ENCODE measurements at places on chromosomes 3 and 15.

DNA sequence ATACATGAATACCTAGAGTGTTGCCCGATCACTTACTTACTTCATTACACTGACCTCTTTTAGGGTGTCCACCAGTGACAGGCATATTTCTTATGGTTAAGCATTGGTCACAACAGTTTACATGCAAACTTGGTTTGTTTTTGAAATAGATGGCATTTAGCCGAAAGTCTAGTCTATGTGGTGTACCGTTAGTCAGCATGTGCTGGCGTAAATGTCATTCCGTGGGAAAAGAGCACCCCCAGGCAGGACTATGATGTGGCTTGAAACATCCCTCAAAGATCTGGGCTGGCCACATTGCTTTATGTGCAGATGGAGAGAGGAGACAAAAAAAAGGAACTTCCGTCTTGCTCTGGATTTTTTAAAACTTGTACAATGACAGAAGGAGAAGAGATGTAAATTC lies 357.0 kb upstream of the ICE2 start:
- DNase-seq, result no peak

DNA sequence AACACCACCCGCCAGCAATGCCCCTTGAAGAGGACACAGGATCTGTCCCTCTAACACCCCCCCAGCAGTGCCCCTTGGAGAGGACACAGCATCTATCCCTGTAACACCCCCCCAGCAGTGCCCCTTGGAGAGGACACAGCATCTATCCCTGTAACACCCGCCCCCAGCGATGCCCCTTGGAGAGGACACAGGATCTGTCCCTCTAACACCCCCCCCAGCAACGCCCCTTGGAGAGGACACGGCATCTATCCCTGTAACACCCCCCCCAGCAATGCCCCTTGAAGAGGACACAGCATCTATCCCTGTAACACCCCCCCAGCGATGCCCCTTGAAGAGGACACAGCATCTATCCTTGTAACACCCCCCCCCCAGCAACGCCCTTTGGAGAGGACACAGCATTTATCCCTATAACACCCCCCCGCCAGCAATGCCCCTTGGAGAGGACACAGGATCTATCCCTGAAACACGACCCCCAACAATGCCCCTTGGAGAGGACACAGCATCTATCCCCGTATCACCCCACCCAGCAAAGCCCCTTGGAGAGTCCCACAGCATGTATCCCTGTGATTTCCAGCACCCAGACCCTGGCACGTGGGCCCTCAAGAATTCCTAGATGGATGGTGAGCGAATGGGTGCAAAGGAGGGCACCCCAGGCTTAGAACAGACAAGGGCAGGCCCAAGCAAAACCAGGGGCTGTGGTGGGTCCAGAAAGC lies 26.9 kb downstream of the TNK2 start:
- no peak for DNase-seq

DNA sequence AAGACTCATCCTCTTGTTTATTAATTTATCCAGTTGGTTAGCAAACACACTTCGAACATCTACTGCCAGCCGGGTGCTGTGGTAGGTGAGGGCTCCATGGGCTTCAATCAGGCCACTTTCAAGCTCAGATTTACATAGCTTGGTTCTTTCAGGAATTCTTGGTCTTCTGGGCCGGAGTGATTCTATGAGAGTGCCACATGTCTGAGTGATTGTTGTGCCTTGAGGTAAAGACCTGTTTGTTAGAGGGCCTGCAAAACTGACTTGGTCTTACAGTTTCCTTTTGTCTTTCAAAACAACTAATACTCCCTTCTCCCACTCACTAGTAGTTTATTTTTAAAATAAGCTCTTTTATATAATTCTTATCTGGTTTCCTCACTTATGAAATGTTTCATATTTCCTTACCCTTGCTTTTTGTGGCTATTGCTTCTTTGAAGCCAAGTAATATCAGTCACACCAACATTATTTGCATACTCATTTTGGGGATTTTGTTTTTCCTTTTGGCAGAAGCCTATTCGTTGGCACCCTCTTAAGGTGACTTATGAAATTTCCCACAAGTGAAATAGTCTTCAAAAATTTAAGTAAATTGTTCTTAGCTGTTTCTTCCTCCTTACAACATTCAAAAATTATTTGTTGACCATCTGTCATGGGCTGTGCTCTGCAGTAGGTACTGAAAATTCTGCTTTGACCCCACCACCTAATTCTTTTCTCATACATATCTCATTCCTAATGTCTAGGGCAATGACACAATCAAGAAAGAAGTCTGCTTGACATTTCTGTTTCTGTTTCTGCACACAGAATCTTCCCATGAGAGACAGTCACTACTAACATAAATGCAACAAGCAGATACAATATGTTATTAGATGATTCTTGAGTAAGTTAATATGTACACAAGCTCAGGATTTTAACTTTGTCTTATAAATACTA lies 120.2 kb downstream of the LRRC28 start:
- no peak for DNase-seq

GRCh38 chr15:44064706-44065105 lies 130.4 kb downstream of the FRMD5 start:
- DNase-seq, result no peak

DNA sequence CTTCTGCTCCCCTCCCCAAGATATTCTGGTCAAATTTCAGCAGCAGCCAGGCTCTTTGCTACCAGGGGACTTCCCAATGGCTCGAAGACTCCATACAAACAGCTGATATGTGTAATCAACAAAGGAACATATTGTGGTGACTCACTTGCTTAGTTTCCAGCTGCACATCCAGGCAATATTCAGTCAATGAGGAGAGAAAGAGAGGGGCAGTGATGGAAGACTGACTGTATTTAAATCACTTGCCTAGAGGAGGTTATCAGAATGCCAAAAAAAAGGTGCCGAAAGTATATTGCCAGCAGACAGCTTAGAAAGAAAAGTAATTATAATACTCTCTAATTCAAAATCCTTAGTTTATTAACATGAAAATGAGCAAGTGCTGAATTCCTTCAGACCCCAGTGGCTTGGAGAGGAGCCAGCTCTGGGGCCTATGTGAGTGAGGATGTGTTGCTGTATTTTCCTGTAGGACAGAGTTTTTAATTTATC lies 236.5 kb downstream of the LRTM1 start:
- DNase-seq, result no peak

- DNase-seq, result no peak
Measured at GRCh38 chr3:89300981-89301380, 193.6 kb downstream of the EPHA3 start.

DNA sequence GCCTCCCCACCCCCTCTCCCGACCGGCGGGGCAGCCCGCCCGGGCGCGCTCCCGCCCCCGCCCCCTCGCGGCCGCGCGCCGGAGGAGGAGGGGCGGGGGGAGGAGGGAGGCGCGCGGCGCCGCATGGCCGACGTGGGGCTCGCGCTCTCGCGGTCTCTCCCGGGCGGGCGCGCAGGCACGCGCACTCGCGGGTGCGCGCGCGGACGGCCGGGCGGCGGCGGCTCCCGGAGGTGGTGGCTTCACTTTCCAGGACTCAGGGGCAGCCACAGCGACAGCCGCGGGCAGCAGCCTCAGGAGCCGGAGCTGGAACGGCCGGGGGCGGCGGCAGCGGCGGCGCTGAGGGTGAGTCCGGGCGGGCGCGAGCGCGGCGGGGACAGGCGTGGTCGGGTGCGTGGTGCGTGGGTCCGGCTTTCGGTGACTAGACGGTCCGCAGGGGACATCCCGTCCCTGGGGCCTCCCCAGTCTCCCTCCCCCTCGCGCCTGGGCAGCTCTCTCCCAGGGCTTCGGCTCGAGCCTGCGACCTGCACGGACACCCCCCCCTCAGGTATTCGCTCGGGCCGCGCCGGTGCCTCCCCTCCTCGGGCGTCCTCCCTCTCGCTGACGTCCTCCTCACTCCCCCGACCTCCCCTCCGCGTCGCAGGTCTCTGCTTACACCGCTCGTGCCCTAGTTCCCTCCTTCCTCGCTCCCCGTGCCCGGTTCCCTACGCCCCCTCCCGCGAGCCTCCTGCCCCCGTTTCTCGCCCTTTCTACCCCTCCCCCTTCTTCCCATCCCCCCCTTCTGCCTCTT lies at the start of gene UBE2E2:
Gene UBE2E2 (plus strand): TSS at position 407 of the 787 bp plus-strand sequence.
- no peak for DNase-seq

DNA sequence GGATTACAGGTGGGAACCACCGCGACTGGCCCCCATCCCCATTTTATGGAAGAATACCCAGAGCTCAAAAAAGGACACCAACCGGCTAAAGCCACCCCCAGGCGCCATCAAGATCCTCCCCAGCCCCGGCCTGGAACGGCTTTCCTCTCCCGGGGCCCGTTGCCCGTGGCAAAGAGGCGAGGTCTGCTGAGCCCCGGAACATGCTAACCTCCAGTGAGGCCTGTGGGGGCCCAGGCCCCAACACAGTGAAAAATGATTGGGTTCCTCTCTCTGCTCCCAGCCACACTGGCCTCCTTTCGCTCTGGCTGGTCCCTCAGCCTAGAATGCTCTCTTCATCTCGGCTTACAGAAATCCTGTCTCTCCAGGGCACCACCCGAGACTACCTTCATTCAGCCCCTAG lies 46.5 kb upstream of the SMAD6 start:
- no peak for DNase-seq

GRCh38 chr15:59349680-59350420 lies 22.8 kb downstream of the MYO1E start:
- DNase-seq, result no peak

- no peak for DNase-seq
Measured at GRCh38 chr3:32856355-32856889, 38.6 kb downstream of the TRIM71 start.

GRCh38 chr3:124997303-124998246 lies 58.2 kb downstream of the HEG1 start:
- no peak for DNase-seq

DNA sequence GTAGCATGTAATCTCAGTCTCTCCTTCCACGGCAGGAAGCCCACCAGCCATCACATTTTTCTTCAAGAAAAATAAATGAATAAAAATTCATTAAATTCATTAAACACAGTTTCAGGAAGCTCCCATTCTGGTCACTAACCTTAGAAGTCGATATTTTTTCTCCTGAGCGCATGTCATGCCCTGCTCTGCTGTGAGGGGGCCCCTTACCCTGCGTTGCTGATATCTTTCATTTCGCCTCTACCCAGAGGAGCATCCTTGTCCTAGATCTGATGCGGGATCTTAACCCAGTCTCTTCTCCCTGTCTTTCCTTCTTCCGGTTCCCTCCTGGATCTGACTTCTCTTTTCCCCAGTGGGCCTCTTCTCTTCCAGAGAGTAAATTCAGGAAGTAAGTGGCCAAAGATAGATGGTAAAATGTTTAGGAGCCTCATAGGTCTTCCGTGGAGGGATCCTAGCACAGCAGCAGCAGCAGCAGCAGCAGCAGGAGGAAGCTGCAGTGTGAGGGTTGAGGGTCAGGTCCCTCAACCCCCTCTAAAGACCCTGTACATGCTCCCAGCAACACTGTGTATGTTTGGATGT lies 1.4 kb upstream of the ILDR1 start:
- no peak for DNase-seq

DNA sequence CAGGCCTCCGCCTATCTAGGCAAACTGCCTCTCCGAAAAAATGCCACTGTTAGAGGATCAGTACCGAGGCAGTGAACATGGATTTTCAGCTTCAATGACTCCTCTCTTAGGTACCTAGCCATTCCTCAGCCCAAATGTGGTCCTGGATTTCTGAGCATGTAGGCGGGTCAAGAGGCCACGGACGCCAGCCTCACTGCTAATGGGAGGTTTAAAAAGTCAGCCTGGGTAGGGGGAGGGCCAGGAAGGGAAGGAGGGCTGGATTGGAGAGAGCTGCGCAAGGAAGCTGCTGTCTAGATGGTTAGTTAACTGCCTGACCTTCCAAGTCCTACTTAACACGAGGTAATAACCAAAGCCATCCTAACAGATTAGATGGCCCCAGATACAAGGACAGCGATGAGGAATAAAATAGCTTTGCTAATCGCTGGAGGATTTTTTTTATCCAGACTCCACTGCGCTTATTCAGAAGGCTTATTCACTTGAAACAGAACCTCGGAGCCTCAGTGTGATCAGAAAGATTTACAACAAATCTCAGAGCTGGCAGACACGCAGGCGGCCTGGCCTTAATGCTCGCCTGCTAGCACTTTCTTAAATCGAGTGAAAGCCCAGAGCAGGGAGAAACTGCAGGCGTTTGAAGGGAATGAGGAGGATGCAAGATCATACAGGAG lies 34.3 kb downstream of the TLE3 start:
- DNase-seq, result no peak

- DNase-seq, result no peak
Measured at GRCh38 chr3:31305340-31305739, 227.4 kb upstream of the STT3B start.

DNA sequence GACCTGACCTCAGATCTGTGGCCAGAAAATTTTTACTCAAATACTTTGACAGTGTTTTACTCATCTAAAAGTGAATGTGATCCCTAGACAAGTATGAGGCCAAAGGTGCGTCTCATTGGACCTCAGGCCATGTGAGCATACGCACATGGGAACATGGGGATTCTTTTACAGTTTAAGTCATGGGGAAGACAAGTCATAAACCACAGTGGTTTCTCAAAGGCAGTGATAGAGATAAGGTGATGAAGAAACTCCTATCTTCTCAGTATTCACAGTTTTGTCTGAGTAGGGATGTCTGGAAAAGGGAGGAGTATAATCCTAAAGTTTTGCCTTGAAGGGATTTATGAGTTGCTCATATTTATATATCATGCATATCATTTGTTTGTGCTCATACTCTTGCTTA lies 173.8 kb downstream of the FNDC3B start:
- DNase-seq, result no peak

DNA sequence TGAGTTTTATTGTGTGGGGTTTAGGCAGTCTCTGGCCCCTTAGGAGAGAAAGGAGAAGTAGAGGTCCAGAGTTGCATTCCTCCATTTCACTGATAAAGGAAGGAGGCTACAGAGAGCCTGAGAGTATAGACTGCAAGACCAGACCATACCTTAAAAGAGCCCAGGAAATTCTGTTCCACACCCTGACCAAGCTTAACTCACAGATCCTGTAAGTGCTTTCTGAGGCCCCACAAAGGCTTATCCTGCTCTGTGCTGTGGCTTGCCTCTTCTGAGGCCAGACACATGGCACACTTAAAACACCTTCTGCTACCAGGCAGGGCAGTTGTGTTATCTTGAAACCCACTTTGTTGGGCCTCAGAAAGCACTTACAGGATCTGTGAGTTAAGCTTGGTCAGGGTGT lies 39.2 kb upstream of the LEKR1 start:
- DNase-seq, result peak; percentile 53

DNA sequence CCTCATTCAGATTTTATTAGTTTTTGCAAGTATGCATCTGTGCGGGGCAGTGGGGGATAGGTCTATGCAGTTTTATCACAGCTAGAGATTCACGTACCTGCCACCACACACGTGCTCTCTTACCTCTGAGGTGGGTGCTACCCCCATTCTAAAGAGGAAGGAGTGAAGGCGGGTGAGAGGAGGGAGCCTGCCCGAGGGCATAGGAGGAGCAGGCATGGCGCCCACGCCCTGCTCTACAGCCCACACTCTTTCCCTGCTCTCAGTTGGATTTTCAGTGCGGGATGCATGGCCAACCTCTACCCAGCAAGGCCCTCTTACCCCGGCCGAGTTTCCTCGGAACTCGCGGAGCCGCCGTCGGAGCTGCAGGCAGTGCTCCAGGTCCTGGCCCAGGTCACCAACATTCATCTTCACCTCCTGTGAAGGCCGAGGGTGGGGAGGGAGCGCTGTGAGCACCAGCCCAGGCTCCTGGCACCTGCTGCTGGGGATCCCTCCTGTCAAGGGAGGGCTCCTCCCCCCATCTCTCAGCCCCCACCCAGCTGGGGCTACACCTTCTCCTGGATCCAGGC lies 26.9 kb downstream of the PLA2G4B start:
- DNase-seq, result no peak
